ENCODE measurements at places on chromosomes 7 and 10.

GRCh38 chr10:132030898-132031463 is 34.8 kb upstream of the JAKMIP3 start:
- no peak for DNase-seq

DNA sequence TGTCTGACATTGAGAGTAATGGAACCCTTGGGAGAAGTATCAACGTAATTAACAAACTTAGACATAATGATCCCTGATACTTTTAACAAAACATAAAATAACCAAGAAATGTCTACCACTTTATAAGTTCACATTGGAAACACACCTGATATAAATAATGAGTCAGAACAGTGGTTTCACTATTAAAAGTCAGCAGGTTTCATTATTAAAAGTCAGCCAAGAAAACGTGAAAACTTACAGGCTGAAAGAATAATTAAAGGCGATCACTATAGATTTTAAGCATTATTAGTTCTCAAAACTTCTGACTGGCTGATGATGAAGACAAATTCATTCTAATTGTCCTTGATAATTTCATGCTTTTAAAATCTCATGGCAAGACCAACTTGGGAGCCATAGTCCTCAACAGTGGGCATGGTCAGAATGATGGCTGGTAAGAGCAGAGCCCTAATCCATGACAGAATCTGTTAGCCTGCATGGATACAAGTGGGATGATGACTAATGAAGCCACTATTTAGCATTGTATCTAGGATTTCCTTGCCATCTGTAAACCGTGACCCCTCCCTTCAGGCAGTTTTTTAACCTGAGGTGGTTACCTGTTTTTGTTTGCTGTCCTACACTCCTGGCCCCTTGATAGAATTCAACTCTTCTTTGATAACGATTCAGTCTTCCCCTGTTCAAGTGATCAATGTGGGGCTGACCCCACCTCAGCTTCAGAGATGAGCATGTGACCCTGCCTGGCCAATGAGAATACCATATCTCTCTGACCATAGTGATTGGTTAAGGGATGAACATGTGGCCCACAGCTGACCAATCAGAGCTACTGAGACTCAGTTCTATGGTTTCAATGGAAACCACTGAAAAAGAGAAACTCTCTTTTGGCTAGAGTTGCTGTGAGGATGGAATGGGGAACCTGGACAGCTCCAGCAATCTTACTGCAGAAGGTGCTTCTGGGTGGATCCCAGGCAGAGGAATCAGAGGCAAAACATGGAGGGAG is 151.0 kb downstream of the PLPP4 start:
- no peak for DNase-seq

DNA sequence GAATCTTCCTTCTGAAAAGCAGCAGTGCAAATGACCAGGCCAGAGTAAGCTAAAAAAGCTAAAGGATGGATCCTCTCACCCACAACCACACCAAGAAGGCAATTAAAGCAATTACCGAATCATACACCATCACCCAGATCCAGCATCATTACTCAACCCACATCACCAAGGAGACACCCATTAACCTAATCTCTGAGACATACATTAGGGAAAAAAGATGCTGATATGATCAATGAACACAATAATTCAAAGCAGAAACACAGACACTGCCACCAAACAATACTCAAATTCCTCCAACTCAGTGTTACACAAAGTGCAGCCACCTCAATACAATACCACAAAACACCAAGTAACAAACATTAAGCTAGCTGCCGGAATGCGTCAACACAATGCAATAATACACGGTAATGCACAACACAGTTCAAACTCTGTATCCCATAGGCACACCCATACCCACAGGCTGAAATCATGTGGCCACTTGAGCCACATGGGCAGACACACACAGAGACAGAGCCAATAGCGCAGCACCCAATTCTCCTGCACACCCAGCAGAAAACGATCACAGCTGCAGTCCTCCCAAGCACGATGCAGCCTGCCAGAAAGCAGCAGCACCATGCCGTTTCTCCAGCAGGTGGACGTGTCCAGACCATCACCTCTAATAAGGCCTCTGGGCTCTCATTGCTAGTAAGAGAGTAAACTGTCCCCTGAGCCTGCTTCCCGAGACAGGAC is 21.5 kb downstream of the PAX2 start:
- no peak for DNase-seq

- no peak for DNase-seq
These were observed 17.0 kb upstream of the GIMAP2 start for GRCh38 chr7:150668472-150668911.

GRCh38 chr7:82442492-82443035 is 1.0 kb downstream of the CACNA2D1 start:
- peak; percentile 77 for DNase-seq

DNA sequence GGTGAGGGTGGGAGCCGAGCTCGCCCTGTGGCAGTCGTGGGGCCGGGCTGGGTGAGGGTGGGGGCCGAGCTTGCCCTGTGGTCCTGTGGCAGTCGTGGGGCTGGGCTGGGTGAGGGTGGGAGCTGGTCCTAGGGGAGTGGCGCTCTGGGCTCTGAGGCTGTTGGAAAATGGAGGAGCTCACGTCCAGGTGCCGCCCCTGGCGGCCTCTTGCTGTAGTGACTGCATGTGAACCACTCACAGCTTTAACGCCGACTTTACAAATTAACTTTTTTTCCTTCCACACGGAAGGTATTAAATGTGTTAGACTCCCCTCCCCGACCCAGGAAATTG is 312.6 kb downstream of the WDR37 start:
- peak; percentile 49 for DNase-seq

- DNase-seq, result no peak
These were observed 56.3 kb downstream of the TEX36 start for GRCh38 chr10:125626671-125627070.

- no peak for DNase-seq
These were observed 527 bp downstream of the PDIA4 start for GRCh38 chr7:149027611-149028345.

DNA sequence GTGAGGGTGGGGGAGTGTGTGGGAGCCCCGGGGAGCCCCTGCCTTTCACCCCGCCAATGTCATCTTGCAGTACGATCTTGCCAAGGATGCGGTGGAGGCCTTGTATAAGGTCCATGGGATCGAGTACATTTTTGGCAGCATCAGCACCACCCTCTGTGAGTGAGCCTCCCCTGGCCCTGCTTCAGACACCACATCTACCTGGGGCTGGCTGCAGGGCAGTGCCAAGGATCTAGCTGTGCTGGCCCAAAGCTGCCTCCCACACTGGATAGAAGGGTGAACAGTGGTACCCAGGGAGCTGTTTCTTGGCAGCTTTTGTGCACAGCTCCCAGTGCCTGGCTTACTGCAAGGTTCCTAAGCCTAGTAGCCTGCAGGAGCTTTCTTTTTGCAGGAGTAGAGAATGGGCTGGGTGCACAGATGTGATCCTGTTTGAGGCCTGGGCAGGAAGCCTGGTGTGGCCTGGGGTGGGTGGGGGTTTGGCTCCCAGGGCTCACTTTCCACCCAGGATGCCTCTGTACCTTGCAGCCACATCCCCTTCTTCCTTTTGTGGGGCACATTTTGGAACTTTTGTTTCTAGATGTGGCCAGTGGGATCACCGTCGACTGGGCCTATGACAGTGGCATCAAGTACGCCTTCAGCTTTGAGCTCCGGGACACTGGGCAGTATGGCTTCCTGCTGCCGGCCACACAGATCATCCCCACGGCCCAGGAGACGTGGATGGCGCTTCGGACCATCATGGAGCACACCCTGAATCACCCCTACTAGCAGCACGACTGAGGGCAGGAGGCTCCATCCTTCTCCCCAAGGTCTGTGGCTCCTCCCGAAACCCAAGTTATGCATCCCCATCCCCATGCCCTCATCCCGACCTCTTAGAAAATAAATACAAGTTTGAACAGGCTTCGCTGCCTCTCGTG is 12.2 kb upstream of the CPA1 start:
- DNase-seq, result no peak

DNA sequence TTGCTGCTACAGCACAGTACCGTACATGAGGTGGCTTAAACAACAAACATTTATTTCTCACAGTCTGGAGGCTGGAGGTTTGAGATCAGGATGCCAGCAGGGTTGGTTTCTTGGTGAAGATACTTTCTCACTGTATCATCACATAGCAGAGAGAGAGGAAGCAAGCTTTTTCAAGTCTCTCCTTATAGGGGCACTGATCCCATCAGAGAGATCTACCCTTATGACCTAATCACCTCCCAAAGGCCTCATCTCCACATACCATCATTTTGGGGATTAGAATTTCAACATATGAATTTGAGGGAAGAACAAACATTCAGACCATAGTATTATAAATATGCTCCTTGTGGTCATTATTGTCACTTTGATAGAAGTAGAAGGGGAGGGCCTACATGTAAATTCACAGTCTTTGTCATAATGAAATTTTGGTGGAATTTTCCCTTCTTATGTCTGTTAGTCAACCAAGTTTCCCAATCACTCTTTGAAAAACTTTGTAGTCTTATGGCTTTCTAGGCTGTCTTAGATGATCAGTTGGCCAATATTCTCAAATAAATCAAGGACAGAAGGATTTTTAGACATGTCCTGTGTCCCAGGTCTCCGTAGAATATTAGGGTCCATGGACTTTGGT is 606.2 kb downstream of the LRMDA start:
- DNase-seq, result no peak

DNA sequence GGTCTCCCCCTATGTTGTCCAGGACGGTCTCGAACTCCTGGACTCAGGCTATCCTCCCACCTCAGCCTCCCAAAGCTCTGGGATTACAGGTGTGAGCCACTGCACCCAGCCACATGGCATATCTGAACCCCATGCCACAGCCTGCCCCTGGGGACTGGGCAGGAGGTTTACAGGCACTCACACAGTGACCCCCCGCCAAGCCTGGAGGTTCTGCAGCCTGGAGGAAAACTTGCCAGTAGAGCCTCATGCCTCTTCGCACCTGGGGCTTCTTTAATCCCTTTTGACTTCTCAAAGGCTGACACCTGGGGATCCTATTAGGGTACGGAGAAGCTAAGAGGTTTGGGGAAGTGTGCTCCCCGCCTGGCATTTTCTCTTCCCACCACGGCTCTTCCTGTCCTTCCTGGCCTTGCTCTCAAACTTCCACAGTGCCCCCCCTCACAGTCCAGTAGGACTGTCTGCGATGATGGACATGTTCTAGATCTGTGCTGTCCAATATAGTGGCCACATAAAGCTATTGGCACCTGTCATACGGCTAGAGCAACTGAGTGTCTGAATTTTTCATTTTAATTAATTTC is 11.4 kb upstream of the KCP start:
- no peak for DNase-seq

DNA sequence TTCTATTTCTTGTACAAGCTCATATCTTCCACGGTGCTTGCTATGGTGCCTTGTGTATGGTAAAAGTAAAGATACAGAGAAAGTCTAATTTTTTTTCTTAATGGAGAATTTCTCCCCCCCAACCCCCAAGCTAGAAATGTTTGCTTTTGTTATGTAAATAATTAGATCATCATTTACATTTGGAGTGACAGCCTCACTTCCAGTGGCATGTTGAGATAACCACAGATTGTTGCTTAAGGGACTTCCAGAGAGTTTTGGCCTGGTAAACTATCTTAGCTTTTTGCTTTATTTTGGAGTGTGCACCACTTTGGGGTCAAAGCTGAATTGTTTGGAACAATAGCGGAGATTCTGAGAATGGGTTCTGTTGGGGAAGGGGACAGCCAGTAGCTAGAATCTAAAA is 129.7 kb downstream of the ZNF365 start:
- no peak for DNase-seq

GRCh38 chr7:81590131-81590530 is 179.7 kb downstream of the HGF start:
- DNase-seq, result no peak

DNA sequence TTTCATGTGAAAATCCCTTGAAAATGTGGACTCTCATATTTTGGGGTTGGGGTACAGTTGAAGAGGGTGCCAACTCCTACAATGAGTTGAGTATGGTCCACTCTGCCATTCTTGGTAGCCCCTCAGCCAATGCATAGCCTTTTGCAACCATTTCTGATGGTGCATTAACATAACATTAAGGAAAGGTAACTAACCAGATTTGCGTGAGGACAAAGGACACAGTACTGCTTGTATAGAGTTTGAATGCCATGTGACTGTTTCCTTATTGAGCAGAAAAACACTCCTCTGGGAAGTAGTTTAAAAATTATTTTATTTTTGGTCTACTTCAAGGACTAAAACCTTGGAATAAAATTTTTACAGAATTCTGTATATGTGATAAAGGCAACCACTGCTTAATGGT is 107.9 kb downstream of the HIBADH start:
- no peak for DNase-seq

DNA sequence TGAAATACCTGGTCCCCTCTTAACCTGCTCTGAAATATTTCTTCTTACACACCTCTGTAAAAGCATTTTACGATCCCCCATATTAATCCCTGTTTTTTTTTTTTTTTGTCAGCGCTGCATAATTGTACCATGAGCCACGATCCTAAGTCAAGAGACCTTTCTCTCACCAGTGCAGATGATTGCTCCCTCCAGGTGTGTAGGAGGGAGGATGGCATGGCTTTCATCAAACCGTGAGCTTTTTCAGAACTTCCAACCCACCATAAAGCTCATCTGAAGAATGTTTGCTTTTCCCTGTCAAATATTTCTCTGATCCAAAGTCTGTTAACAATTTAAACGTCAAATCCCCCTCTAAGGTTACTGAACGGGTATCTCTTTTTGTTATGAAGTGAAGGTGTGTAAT is 28.2 kb upstream of the SEPHS1 start:
- DNase-seq, result no peak

DNA sequence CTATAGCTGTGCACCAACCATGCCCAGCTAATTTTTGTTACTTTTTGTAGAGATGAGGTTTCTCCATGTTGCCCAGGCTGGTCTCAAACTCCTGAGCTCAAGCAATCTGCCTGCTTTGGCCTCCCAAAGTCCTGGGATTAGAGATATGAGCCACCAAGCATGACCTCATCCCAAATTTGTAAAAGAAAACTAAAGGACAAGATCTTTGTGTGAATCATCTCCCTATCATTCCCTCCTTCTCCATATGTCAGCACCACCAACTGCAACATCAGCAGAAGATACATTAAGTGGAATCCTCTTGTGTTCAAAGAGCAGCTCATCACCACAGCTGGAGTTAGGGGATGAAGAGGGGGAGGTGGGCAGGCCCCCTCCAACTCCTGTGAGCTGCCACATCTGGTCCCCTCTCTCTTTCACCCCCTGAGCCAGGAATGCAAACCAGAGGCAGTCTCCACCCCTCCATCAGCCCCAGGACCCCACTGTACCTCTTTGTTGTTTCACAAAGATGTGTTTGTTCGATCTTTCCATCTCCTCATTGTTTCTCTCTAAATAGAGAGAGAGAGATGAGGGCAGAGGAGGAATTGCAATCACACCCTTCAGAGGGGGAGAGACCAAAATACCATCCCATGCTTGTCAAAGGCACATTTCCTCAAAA is 47.3 kb upstream of the PIP4K2A start:
- DNase-seq, result no peak

GRCh38 chr7:101397770-101398324 is 35.2 kb downstream of the COL26A1 start:
- no peak for DNase-seq

DNA sequence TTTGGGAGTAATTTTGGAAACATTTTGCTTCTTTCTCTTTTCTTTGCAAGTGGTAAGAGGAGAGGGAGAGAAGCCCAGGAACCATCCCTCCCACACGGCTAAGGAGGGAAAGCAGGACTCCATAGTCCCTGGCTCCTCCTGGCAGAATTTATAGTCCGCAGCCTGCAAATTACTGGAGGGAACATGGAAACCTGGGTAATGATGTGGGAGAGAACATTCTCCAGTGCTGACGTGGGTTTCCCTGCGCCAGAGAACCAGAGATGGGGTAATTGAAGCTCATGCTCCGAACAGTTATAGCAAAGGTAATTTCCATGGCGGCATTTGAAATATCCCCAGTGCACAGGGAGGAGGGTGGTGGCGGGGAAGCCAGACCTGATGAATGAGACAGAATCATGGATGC is 320.4 kb downstream of the RPS24 start:
- no peak for DNase-seq

GRCh38 chr7:99562114-99562784 is 3.8 kb downstream of the ZNF655 start:
- no peak for DNase-seq
